ENCODE measurements at places on chromosomes 7 and 10.

DNA sequence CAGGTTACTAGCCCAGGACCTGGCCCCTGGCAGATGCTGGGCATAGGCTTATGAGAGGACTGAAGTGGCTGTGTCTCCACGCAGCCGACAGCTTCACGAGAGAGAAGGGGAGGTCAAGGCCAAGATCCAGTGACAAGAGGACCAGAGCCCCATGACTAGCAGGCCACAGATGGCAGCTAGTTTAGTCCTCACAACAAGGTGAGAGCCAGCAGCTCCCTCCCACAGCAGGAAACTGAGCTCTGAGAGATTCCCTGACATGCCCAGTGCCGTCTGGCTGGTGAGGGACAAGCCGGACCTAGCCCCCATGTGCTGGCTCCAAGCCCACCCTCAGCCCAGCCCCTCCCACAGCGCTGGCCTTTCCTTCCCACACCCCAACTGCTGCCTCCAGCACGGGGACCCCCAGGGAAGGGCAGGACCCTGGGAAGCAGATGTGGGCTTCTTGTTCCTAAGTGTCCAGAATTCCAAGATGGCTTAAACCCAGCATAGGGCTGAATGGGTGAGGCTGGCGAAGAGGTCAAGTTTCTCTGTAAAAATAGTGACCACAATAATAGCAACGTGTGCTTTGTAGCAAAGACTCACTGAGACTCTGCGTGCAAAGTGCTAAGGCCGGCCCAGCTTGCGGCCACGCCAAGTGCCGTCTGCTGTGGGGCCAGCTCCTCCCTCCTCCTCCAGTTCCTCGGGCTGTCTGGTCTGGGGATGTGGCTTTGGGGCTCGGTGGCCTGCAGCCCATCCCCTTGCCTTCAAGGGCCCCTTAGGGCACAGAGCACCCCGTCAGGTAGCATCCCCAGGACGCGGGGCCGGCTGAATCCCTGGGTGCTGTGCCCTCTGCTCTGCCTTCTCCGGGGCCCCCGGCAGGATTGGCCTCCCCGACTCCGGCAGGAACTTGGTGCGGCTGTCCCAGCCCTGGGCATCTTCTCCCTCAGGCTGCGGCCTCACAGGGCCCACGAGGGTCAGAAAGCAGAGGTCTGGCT lies 7.8 kb upstream of the FAM20C start:
- DNase-seq, result peak; percentile 66

- DNase-seq, result no peak
These were observed 48.8 kb upstream of the DKK1 start for GRCh38 chr10:52265131-52265926.

GRCh38 chr10:91284486-91285090 lies 64.1 kb downstream of the PCGF5 start:
- DNase-seq, result peak; percentile 20

- no peak for DNase-seq
These were observed 1120.7 kb downstream of the GATA3 start for GRCh38 chr10:9175200-9175599.

- DNase-seq, result no peak
These were observed 1250.1 kb downstream of the SORCS1 start for GRCh38 chr10:105914432-105914831.
